Fibroblast of pulmonary artery (primary cell): ENCODE measurements at places on chromosomes 12 and 14.

DNA sequence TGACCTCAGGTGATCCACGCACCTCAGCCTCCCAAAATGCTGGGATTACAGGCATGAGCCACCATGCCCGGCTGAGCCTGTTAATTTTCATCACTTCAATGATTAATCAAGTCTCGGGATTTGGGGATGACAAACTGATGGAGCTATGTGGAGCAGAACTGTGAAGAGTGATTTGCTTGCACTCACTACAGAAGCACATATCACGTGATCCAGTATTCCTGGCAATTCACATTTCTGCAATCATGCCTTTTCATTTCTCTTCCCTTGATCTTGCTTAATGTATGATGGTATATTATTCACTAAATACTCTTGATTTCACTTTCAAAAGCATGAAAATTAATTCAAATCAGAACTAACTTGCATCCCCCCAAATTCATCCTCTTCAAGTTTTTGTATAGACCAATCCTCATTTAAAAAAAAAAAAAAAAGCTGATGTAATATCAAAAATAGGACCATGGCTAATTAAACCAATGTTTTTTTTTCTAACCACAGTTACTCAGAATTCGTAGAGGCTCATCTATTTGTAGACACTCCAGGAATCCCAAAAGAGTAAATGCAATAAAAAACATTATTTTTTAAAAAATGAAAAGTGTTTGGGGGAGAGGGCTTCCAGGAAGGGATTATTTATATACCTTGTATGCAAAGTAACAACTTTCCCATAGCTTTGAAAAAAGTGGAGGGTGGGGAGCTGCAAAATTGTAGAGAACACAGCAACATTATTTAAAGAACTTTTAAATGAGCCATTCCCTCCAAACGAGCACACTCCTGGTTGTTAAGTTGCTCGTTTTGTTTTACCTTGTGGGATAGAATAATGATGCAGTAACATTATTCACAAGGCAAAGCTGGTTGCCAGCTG lies 7.0 kb upstream of the ATXN2 start:
- no peak for DNase-seq

- DNase-seq = no peak
These were observed 575.9 kb upstream of the MDGA2 start for GRCh38 chr14:48251290-48251689.

DNA sequence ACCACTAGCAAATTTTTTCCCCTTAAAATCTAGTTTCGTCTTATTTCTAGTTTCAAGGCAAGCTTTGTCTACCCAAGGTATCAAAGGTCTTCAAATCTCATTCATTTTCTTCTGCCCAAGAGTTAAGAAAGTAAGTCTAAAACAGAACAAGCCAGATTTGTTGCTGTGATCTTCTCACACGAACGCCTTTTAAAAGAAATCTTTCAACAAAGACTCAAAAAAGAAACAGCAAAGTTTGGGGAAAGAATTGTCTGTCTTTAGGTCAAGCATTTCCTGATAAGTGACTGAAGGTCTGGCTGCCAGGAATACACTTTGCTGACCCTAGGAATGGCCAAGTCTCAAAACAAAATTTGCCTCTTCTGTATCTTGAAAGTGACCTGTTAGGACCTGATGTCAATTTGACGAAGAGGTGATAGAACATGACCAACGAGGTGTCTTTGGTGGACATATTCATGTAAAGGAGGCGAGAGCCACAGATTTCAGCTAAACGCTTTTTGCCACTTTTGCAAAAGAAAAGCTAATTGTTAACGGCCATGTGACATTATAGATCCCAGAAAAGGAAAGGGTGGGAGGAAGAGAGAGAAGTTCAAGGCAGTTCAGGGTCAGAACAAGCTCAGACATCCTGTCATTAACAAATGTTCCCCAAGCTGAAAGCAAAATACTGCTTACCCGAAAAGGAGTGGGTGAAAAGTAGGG lies 1.7 kb downstream of the CDK17 start:
- DNase-seq = peak; percentile 47

GRCh38 chr12:45017916-45018315 lies 33.0 kb downstream of the DBX2 start:
- no peak for DNase-seq

DNA sequence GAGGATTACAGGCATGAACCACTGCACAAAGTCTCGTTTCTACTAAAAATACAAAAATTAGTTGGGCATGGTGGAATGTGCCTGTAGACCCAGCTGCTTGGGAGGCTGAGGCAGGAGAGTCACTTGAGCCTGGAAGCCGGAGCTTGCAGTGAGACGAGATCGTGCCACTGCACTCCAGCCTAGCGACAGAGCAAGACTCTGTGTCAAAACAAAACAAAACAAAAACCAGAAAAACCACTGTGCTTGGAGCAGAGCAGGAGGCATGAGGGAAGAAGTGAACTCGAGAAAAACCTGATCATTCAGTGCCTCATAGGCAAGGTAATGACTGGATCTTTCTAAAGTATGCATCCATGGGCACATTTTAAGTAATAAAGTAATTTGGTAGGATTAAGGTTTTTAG lies 487.8 kb downstream of the KCNH5 start:
- no peak for DNase-seq

DNA sequence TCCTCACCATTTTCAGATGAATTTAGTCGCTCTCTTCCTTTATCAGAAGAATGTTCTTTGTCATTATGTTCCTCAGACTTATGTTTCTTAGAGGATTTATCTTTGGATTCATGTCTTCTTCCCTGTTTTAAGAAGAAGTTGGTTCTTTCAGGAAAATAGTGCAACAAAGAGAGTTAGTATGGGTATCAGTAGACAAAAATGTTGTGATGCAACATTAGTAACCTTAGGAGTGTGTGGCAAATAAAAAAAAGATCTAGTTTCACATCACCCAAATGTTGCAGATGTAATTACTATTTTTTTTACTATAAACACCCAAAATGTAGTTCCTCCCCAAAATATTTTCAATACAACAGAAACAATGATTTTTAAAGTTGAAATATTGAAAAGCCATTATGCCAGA lies 7.8 kb downstream of the RSRC2 start:
- DNase-seq = no peak

DNA sequence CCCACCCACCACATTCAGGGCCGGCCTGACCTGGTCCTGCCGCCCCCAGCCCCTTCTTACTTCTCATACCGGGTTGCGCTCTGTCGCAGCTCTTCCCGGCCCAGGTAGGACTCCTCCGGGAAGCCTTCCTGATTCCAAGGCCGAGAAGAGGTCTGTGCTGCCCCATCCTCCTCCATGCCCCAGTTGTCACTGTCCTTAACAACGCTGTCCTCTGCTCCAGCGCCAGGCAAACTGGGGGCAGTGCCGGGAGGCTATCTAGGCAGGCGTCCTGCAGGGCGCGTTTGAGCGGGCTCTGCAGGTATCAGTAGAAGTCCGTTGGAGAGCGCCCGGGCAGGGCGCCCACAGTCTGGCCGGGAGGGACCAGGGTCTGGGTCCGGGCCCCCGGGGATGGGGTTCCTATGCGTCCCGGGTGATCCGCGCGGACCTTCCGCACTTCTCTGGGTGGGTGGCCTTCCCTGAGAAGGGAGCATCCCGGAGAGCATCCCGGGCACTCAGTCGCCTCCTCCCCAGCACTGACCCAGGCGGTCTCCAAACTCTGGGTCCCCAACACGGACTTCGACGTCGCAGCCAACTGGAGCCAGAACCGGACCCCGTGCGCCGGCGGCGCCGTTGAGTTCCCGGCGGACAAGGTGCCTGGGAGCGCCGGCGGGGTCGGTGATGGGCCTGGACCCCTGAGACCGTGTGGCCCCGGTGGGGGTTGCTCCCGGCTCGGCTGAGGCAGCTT lies 900 bp downstream of the AMN start:
- DNase-seq = no peak
